Stomach (tissue), 19 donors: ENCODE measurements at places on chromosomes 16 and 17. TPM values are rescaled to one million over a fixed set of nuclear protein-coding genes. Genes with fewer than 3 reads are reported as not detected.

The DNAJA3 gene
- total RNA-seq = 51.3 TPM

The CRLF3 gene
- total RNA-seq = 4.1 TPM

DNA sequence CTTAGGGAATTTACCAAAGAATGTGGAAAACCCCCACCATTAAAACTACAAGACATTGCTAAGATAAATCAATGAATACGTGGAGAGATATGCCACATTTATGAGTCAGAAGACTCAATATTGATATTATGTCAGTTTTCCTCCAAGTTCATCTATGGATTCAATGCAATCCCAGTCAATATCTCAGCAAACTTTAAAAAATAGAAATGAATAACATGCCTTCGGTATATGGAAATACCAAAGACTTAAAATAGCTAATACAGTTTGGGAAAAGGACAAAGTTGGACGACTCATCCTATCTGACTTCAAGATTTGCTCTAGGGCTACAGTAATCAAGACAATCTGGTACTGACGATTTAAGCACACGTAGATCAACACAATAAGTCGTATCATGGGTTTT is 31.2 kb downstream of the PIK3R5 start:
- H3K36me3 ChIP-seq = no peaks in the 10 kb centered on the region
- no peaks in the 10 kb centered on the region for H3K27me3 ChIP-seq
- H3K4me3 ChIP-seq = no peak overlapping the region
- H3K4me1 ChIP-seq = no peaks in the 10 kb centered on the region
- DNase-seq = no peak

DNA sequence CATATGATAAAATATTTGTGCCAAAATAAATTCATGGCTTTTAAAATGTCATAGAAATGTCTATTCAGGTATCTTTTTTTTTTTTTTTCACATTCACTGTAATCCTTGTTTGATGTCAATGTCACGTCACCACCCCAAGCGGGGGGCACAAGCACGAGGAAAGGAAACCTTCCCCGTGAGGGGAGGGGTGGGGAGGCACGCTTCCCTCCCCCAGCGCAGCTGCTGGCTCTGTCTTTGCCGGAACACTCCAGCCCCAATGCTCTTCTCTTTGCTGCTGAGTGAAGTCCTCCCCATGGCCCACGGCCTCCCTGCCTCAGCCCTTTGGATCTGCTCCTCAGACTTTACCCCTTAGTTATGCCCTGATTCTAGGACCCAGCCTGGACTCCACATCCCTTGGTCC is 1.5 kb downstream of the SLC35G3 start:
- no peak overlapping the region for H3K4me3 ChIP-seq
- DNase-seq = no peak
- no peaks in the 10 kb centered on the region for H3K27me3 ChIP-seq
- H3K36me3 ChIP-seq = no peaks in the 10 kb centered on the region
- H3K27ac ChIP-seq = no peak overlapping the region

The CMTM2 gene
- not detected for total RNA-seq

The TBC1D3D gene
- total RNA-seq = not detected

The CNGB1 gene
- total RNA-seq = not detected

DNA sequence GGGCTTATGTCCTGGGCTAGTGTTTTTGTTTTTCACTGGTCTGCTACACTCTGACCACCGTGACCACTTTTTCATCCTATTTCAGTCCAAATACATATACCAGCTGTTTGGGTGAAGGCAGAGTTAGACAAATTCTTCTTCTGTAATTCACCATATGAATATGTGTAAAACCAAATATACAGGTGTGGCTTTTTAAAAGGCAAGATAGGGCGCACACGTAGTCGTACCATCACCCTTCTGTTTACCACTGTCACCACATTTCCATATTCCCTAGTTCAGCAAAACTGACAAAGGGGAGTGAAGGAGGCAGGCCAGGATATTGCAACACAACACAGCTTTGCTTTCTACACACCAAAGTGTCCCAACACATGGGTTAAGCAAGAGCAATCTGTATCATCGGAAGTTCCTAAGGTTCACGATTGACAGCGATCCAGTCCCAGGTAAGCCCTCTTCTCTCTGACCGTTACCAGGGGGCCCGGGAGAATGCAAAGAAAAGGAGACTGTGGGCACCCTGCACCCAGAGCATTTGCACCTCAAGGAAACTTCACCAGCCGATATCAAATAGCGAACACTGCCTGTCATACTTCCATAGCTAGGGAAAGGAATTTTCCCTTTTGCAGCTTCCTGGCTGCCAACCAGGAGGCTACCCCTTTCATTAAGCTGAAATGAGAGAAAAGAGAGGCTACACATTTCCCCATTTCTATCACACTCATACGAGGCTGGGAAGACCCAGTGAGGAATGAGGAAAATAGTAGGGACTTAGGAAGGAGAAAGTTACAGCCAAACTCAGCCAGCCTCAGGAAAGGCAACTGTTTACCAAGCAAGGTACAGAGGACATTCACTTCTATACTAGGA is 23.1 kb downstream of the CREBBP start:
- H3K4me1 ChIP-seq = peaks cover 93% of the 10 kb centered on the region
- peak overlapping the region; percentile 37 for H3K27ac ChIP-seq
- no peak overlapping the region for H3K4me3 ChIP-seq

DNA sequence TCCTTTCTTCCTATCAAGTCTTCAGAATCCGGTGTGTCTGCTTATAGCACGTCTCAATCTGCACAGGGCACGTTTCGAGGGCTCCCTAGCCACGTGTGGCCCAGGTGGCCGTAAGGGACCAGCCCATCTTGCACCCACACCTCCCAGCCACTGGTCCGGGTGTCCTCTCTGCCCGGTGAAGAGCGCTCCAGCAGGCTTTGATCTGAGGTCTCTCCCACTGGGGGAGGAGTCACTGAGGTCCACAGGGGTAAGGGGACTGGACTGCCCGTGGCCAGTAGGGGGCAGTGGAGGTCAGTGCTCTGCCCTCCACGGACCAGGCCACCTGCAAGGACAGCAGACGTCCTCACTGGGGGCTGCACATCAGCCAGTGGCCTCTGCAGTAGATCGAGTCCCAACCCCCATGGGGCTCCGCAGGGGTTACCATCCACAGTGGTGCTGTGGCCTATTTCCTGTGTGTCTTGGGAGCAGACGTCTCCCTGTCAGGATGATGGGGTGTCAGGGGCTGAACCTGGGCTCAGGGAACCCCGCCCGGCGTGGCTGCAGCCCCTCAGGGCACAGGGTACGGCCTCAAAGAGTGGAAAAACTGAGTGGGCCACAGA is 204.1 kb upstream of the CIBAR2 start:
- peaks cover 55% of the 10 kb centered on the region for H3K4me1 ChIP-seq
- peak; percentile 89 for DNase-seq
- H3K27ac ChIP-seq = no peak overlapping the region
- no peak overlapping the region for H3K4me3 ChIP-seq
- H3K36me3 ChIP-seq = no peaks in the 10 kb centered on the region

GRCh38 chr16:78566397-78567073 is 467.1 kb downstream of the WWOX start:
- no peaks in the 10 kb centered on the region for H3K4me1 ChIP-seq
- no peak overlapping the region for H3K4me3 ChIP-seq
- no peak for DNase-seq
- no peaks in the 10 kb centered on the region for H3K36me3 ChIP-seq
- H3K27me3 ChIP-seq = no peaks in the 10 kb centered on the region

GRCh38 chr17:47937941-47938340 is 3.4 kb upstream of the PNPO start:
- no peaks in the 10 kb centered on the region for H3K36me3 ChIP-seq
- no peak overlapping the region for H3K27ac ChIP-seq
- H3K27me3 ChIP-seq = no peaks in the 10 kb centered on the region
- DNase-seq = no peak
- no peak overlapping the region for H3K4me3 ChIP-seq
- peaks cover 32% of the 10 kb centered on the region for H3K4me1 ChIP-seq

The KRT20 gene
- total RNA-seq = not detected

DNA sequence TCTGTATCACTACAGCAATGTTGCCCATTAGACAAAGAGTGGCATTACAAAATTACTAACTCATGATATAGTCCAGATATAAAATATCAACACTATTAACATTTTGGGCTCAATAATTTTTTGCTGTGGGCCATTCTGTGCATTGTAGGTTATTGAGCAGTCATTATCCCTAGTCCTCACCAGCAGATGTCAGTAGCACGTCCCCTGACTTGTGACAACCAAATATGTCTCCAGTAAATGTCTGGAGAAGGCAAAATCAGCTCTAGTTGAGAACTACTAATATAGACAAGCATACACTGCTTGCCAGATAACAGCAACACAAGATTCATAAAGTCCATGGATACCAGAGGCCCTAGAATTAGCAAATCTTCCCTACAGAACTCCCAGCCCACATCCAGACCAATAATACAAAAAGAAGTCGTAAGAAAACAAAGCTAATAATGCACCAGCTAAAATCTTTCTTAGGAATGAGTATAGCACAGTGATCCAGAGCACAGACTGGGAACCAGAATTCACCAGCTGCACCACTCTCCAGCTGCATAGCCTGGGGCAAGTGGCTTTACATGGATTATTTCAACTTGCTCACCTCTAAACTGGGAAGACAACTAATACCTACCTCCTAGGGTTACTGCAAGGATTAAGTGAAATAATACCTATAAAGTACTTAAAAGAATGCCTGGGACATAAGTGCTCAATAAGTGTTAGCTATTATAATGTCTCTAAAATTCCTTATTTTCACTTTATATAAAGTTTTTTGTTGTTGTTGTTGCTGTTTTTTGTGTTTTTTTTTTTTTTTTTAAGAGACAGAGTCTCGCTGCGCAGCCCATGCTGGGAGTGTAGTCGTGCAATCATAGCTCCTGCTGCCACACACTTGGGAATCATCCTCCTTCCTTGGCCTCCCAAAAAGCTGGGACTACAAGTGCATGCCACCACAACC is 23.7 kb downstream of the HELZ start:
- no peak overlapping the region for H3K4me3 ChIP-seq
- DNase-seq = peak; percentile 82
- peaks cover 51% of the 10 kb centered on the region for H3K4me1 ChIP-seq
- H3K36me3 ChIP-seq = no peaks in the 10 kb centered on the region
- H3K27me3 ChIP-seq = no peaks in the 10 kb centered on the region

DNA sequence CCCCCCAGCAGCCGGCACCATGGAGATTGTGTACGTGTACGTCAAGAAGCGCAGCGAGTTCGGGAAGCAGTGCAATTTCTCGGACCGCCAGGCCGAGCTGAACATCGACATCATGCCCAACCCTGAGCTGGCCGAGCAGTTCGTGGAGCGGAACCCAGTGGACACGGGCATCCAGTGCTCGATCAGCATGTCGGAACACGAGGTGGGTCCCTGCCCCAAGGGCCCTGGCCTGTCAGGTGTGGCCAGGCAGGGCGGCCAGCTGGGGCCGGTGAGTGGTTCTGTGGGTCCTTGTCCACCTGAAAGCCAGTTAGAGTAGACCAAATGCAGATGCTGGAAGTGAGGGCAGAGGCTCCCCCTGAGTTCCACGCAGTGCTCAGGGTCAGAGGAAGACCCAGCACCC is 7.8 kb downstream of the DNAI2 start:
- no peak overlapping the region for H3K27ac ChIP-seq
- no peaks in the 10 kb centered on the region for H3K27me3 ChIP-seq
- H3K4me3 ChIP-seq = no peak overlapping the region
- no peaks in the 10 kb centered on the region for H3K4me1 ChIP-seq
- DNase-seq = no peak

GRCh38 chr17:40888196-40888720 is 3.2 kb upstream of the KRT20 start:
- DNase-seq = no peak
- no peaks in the 10 kb centered on the region for H3K36me3 ChIP-seq
- no peaks in the 10 kb centered on the region for H3K4me1 ChIP-seq

GRCh38 chr16:88815901-88816589 is 4.3 kb upstream of the APRT start:
- DNase-seq = peak; percentile 79
- H3K4me3 ChIP-seq = no peak overlapping the region
- peaks cover 23% of the 10 kb centered on the region for H3K4me1 ChIP-seq
- H3K36me3 ChIP-seq = peaks cover 12% of the 10 kb centered on the region
- no peak overlapping the region for H3K27ac ChIP-seq

The SYT17 gene
- total RNA-seq = 26.4 TPM
